Spinal cord (tissue), 10 donors: ENCODE measurements at places on chromosomes 1 and 21.

DNA sequence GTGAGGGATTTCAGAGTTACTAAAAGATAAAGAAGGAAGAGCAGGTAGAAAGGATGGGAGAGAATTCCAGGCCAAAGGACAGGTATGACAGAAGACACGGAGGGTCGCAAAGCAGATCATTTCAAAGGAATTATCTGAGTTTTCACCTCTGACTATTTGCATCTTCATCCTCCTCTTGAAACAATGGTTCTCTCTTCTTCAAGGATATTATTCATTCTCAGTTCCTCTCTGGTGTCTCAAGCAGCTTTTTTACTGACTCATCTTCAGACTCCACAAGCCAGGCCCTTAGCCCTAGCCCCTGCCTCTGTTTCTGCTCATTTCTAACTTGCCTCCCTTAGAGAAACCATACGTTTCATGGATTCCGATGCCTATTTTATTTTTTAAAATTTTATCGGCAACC lies 15.0 kb downstream of the DDX59 start:
- no peak for DNase-seq

DNA sequence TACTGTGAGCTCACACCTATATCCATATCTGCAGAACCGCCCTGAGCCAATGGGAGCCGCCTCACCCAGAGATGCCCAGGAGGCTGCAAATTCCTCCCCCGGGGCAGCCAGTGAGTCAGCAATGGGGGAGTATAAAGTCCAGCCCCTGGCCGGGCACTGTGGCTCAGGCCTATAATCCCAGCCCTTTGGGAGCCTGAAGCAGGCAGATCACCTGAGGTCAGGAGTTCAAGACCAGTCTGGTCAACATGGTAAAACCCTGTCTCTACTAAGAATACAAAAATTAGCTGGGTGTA lies 5.0 kb upstream of the CLCNKB start:
- no peak for DNase-seq

- no peak for DNase-seq
These were observed 133.6 kb downstream of the TGFBR3 start for GRCh38 chr1:91752324-91752723.

GRCh38 chr1:10179406-10180091 lies 30.8 kb upstream of the KIF1B start:
- DNase-seq = peak; percentile 92

DNA sequence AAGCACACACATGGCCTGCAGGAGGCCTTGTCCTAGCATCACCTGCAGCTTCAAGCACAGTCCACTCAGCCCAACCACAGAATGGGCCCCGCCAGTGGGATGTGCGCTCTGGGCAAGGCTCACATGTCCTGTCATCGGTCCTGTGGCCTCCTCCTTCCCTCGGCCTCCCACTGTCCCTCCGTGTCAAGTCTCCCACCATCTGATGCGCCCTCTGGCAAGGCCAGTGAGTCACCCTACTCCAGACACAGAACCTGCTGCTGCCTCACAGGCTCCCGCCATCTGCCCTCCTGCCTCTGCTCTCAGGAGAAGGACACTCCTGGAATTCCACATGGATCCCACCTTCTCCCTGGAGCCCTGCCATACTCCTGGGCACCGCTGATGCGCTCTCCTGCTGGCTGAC lies 14.2 kb downstream of the KCNAB2 start:
- no peak for DNase-seq

- no peak for DNase-seq
These were observed 927.9 kb upstream of the B3GALT2 start for GRCh38 chr1:194114288-194114687.

- no peak for DNase-seq
These were observed 61.7 kb downstream of the LGR6 start for GRCh38 chr1:202255343-202255742.

GRCh38 chr1:63343922-63344321 lies 21.6 kb downstream of the FOXD3 start:
- no peak for DNase-seq

- DNase-seq = no peak
These were observed 261.6 kb downstream of the CAMTA1 start for GRCh38 chr1:7046891-7047290.

DNA sequence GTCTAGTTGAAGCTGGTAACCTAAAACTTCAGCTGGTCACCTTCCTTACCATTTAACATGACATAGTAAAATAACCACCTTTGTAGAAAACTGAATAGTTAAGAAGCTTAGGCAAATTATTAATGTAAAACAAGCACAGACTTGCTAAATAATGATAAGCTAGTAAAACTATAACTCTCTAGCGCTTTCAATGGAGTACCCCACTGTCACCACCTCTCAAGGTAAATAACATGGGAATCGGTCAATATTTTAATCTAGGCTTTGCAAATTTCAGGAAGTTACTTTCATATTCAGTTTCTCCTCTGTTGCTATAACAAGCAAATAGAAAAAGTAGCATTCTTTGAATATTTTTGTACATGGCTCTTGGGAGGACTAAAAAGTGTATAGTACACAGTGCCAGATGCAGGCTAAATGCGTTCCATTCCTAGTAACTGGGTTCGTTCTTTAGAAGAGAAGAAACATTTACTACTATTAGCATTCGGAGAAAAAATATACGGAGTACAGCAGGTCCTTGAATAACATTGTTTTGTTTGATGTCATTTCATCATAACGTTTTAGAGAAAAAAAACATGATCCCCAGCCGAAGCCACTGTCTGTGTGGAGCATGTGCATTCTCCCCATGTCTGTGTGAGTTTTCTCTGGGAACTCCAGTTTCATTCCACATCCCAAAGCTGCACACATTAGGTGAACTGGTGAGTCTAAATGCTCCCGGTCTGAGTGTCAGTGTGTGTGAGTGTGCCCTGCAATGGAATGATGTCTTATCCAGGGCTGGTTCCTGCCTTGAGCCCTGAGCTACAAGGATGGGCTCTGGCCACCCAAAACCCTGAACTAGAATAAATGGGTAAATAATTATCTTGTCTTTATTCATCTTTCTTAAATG lies 52.5 kb downstream of the EPRS1 start:
- DNase-seq = no peak
